Suprapubic skin (tissue), 4 donors: ENCODE measurements at places on chromosomes 5 and 9.

- no peak for DNase-seq
Measured at GRCh38 chr5:146290318-146290717, 48.3 kb upstream of the POU4F3 start.

- DNase-seq, result no peak
Measured at GRCh38 chr9:27717991-27718390, 144.7 kb upstream of the C9orf72 start.

- no peak for DNase-seq
Measured at GRCh38 chr9:87158765-87159164, 211.5 kb upstream of the GAS1 start.

GRCh38 chr5:82406205-82406773 is 128.1 kb upstream of the RPS23 start:
- no peak for DNase-seq

- no peak for DNase-seq
Measured at GRCh38 chr5:151465476-151465875, 18.1 kb downstream of the SLC36A1 start.

DNA sequence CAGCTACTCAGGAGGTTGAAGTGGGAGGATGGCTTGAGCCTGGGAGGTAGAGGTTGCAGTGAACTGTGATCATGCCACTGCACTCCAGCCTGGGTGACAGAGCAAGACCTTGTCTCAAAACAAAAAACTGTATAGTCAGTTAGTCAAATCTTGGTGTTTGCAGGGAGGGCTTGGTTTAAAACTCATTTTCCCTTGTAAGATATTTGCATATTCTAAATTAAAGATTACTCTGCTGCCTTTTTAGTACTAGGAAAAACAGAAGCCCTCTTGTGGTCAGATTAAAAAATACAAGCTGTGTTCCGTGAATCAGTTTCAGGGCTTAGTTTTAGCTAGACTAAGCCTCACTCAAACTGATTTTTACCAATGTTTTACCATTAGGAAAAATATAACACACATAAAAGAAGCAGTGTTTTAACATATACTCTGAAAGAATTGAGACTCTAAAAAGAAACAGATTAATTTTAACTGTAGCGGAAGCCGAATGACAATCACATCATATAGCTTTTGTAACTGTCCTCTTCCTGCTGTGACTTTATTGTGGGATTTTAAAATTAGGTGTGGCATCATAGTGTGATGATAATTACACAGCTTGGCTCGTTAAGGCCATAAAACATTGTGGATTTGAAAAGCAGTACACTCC is 84.9 kb upstream of the BASP1 start:
- DNase-seq, result no peak

- DNase-seq, result no peak
Measured at GRCh38 chr9:24439456-24439855, 106.2 kb downstream of the IZUMO3 start.

DNA sequence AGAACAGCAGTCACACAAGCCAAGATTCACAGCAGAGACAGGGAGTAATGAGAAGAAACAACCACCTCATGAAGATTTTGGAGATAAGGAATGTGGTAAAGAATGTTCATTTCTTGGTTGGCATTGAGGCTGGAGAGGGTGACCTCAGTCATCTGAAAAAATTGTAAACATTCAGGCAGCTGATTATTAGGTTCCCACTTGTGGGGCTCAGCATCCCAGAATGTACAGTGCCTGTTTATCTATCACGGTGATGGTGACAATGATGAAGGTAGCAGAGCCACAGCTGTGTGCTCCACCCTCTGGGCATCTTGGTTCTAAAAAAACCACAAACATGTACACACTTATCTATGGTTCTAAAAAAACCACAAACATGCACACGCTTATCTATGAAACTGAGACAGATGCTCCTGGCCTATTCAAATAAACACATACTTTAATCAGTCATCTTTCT is 143.9 kb upstream of the MOCS2 start:
- no peak for DNase-seq

DNA sequence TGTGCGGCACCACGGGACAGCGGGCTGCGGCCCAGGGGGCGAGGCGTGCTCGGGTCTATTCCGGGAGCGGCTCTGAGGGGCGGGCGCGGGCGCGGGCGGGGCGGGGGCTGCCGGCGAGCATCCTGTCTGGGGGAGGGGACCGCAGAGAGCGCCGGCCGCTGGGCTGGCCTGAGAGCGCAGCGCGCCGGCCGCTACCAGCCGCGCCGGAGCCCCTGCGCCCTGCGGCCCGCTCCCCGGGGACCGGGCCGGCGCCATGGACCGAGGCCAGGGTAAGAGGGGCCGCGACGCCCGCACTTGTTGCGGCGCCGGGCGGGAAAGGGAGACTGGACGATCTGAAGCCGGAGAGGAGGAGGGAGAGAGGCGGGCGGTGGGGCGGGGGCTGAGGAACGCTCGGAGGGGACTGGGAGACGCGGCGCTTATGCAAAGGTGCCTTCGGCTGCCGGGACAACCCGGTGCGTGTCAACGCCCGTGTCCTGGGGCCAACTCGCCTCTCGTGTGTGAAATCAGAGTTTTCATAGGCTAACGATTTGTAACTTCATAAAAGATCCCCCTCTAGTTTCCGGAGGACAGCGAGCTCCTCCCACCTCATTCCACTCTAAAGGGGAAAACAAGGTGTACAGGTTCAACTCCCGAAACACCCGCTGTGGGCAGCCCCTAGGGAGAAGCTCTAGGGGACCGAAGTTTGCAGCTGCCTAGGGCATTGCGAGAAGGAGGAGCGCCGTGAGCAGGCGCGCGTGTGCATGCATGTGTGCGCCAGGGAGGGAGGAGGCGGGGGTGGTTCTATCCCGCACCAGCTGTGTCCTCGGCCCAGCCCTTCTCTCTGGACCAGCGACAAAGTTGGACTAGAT is at the start of gene AFAP1L1:
Gene AFAP1L1 (plus strand): TSS at position 144 of the 848 bp plus-strand sequence. CDS start 110 bp downstream, at position 254.
- peak; percentile 85 for DNase-seq

DNA sequence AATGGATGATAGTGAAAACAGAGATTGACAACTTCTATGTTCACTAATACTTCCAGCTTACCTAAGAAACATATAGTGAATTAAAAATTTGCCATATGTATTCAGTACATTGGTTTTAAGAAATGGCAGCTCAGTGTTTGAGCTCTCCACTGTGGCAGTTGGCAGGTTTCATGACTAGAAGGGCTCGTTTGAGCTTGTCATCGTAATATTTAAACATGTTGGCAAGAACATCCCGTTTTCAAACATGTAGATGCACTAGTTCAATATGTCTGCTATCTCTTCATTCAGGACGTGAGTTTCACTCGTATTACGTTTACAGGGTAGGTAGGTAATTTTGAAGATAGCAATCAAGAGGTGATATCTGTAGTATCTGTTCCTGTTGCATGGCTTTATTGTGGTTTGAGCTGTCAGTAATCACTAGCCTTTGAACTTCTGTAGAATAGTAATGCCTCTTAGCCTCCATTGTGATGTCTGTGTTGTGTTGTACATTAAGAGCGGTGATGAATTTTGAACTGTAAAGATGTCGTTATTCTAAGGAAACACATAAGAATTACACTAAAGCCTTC is 74.8 kb downstream of the NLN start:
- no peak for DNase-seq

DNA sequence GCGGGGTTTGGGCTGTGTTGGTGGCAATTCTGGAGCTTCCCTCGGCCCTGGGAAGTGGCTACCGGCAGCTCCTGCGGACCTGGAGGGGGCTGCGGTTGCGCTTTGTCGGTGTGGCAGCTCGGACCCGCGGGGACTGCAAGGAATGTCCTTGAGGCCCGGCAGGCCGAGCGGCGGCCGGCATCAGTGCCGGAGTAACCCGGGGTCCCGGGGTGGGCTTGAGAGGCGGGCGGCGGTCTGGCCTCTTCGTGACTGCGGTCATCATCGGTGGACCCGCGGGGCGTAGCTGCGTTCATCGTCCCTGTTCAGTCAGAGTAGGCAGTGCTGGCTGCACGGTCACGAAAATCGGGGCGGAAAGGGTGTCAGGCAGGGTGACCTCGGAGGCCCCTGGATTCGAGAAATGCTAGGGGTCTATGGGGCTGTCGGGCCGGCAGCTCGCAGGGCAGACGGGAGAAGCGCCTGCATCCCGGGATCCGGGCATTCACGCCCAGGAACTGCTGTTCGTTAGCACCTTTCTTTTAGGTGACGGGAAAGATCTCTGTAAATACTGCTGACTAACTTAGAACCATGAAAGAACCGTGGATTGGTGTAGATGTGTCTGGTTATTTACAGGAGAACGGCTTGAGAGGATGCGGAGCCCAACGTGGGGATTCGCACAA is 474 bp downstream of the HMGCR start:
- DNase-seq, result no peak

DNA sequence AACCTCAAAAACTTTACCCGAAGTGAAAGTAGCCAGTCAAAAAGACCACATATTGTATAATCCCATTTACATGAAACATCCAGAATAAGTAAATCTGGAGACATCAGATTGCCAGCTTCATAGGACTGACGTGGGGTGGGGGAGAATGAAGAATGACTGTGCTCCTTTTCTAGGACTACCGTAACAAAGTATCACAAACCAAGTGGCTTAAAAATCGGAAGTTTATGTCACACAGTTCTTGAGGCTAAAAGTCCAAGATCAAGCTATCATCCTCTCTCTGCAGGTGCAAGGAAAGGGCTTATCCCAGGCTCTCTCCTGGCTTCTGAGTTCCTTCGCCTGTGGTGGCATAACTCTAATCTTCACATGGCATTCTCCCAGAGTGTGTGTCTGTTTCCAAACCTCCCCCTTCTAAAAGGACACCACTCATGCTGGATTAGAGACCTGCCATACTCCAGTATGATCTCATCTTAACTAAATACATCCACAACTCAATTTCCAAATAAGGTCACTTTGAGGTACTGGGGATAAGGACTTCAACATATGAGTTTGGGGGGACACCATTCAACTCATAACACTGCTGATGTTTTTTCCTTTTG is 25.5 kb downstream of the ADAM19 start:
- no peak for DNase-seq

DNA sequence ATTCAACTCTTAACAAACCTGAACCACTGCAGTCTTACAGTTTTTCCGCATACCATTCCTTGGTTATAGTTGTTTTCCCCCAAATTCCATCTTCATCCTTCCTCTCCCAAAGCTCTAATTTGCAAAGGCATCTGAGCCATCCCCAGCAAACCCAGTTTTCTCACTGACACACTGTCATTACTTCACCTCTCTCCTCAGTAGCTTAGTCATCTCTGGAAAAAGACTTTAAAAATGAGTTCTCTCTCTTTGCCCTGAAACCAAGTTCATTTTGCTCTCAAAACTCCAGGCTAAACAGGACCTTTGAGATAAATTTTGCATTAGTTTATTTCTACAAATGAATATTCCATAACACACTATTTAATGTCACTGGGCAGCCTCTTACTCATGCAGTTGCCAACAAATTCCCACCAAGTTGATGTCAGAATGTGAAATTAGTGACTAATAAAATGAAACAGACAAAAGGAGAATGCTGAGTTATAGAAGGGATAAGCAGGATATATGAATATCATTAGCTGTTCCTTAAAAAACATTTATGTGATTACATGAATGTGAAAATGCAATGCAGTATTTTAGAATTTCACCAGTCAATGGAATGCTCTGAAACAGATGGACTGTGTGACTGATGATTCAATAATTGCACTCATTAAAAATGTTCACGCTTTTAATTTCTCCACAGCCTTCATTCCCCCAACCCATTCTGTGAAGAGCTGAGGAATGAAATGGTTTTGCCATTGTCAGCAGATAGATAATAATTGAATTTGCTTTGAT is 107.4 kb upstream of the DMAC1 start:
- no peak for DNase-seq

DNA sequence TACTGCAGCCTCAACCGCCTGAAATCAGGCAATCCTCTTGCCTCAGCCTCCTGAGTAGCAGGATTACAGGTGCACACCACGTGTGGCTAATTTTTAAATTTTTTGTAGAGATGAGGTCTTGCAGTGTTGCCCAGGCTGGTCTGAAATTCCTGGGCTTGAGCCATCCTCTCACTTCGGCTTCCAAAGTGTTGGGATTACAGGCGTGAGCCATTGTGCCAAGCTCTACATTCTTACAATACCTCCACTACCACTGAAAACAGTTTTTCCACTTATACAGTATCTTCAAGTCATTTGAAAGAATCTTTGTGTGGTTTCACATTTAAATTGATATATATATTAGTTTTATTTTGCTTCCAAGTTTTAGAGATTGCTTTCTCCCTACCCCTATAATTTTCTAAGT is 42.6 kb downstream of the LARP1 start:
- DNase-seq, result no peak

DNA sequence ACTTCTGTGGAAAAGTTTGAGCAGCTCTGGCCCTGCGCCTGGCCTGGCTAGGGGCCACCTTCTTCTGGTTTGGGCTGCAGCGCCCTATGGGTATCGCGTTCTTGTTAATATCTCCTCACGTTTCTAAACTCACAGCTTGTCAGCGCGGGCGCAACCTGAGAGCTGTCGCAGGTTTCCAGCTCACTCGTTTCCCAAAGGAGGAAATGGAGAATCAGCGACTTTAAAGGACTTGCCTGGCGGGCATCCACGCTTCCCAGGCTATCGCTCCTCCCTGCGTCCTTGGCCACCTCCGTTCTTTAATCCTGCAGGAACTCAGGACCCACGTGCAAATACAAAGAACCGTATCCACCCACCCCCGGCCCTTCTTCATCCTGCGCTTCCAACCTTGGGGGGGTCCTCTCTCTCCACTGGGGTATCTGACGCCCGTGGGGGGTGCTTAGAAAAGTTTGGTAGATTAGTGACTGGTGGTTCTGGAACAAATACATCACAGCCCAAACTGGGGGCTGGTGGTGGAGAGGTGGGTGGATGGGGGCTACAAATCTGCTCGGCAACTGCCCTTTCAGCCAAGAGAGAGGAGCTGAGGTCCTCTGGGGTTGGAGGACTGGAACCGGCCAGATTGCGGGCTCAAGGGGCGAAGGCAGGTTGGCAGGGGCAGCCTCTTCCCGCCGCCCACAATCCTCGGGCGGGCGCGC is 578 bp upstream of the PSAT1 start:
- no peak for DNase-seq
